ENCODE measurements at places on chromosomes 16 and 17.

DNA sequence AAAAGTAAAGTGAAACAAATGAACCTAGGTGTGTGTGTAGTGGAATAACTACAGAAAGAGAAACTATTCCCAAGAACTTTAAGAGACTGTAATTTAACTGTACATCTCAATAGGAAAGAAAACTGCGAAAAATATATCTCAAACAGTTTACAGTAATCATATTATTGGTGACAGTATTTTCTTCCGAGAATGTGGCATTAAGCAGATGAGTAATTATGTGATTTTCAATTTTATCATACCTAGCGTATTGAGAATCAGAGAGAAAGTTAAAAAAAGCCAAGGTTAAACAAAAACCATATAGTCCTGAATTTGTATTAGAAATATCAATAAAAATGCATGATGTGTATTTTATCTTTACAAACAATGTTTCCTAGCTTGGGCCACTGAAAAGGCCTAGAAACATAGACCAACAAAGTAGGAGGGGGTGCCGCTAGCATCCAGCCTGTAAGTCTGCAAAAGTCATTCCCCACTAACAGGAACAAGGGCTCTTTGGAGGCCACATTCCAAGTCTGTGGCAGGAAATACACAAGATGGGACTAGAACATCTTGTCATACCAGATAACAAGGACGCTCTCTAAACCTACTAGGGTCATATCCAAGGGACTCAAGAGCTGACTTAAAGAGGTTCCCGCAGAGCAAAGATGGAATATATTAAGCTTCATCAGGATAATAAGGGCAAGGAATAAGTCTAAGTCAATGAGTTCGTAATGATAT is 20.5 kb downstream of the RNF157 start:
- H3K4me3 ChIP-seq: no peak overlapping the region
- no peak overlapping the region for H3K27ac ChIP-seq
- no peaks in the 10 kb centered on the region for H3K4me1 ChIP-seq
- no peaks in the 10 kb centered on the region for H3K36me3 ChIP-seq

DNA sequence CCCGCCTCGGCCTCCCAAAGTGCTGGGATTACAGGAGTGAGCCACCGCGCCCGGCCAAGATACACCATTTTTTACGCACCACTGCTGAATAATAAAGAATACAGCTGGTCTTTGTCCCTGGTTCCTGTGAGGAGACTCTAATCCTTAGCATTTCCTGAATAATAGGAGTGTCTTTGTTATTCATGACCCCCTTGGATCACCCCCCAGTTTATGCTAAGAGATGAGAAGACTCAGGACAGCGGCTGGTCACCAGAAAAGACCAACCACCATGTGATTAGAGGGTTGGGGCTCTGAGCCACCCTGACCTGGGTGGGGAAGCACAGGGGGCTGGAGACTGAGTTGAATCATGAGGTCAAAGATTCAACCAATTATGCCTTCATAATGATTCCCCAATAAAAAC is 17.3 kb downstream of the PHLPP2 start:
- H3K4me3 ChIP-seq: no peak overlapping the region
- peaks cover 23% of the 10 kb centered on the region for H3K4me1 ChIP-seq
- DNase-seq: no peak
- no peak overlapping the region for H3K27ac ChIP-seq
- H3K27me3 ChIP-seq: no peaks in the 10 kb centered on the region

GRCh38 chr16:71709229-71709781 is 15.2 kb downstream of the PHLPP2 start:
- H3K27ac ChIP-seq: peak overlapping the region; percentile 34
- H3K4me3 ChIP-seq: no peak overlapping the region
- peaks cover 25% of the 10 kb centered on the region for H3K4me1 ChIP-seq
- H3K36me3 ChIP-seq: peaks cover 4% of the 10 kb centered on the region
- no peaks in the 10 kb centered on the region for H3K27me3 ChIP-seq

DNA sequence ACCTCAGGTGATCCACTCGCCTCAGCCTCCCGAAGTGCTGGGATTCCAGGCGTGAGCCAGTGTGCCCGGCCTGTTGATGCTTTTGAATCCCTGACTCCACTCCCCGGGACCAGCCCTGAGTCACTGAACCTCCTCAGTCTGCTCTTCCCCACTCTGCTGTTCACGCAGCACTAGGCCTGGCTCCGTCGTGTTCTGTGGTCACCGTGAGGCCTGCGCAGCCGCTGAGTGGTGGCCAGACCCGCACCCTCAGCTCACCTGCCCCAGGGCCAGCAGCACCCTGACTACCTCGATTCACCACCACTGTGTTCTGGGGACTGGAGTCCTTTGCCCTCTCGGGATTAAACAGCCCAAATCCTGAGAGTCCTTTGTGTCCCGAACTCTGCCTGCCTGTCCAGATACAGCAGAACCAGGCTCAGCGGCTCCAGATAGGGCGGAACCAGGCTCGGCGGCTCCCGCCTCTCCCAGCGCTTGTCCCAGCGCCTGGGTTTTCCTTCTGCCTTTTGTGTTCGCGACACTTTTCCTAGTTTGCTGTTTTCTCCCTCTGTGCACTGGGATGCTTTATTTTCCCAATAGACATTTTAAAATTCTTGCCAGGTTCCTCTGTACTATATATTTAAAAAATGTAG is 58.6 kb upstream of the ENDOV start:
- no peak overlapping the region for H3K27ac ChIP-seq
- H3K36me3 ChIP-seq: peaks cover 28% of the 10 kb centered on the region
- H3K27me3 ChIP-seq: no peaks in the 10 kb centered on the region
- no peaks in the 10 kb centered on the region for H3K4me1 ChIP-seq
- no peak overlapping the region for H3K4me3 ChIP-seq

DNA sequence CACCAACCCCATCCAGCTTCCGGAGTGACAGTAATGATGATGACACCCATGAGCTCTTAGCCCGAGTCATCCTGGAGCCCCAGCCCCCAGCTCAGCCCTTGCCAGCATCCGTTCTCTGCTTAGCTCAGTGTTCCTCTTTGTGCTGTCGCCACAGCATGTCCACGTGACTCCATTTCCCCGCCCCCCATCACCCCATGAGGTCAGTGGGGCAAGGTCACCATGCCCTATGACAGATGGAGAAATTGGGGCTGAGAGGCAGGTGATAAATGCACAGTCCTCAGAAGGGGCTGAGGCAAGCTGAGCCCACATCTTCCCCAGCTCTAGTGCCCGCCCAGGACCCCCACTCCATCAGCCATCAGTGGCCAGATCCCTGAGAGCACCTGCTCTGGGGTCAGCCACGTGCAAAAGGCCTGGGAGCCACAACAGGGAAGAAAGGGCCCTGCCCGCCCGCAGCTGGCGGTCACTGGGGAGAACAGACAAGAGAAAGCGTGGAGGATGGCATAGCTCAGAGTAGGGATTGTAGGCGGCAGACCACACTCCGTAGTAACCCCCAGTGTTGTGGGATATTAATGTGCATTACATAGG is 17.1 kb downstream of the ITGB4 start:
- H3K4me1 ChIP-seq: no peaks in the 10 kb centered on the region
- no peaks in the 10 kb centered on the region for H3K27me3 ChIP-seq
- no peak overlapping the region for H3K4me3 ChIP-seq
- DNase-seq: no peak
- no peak overlapping the region for H3K27ac ChIP-seq

DNA sequence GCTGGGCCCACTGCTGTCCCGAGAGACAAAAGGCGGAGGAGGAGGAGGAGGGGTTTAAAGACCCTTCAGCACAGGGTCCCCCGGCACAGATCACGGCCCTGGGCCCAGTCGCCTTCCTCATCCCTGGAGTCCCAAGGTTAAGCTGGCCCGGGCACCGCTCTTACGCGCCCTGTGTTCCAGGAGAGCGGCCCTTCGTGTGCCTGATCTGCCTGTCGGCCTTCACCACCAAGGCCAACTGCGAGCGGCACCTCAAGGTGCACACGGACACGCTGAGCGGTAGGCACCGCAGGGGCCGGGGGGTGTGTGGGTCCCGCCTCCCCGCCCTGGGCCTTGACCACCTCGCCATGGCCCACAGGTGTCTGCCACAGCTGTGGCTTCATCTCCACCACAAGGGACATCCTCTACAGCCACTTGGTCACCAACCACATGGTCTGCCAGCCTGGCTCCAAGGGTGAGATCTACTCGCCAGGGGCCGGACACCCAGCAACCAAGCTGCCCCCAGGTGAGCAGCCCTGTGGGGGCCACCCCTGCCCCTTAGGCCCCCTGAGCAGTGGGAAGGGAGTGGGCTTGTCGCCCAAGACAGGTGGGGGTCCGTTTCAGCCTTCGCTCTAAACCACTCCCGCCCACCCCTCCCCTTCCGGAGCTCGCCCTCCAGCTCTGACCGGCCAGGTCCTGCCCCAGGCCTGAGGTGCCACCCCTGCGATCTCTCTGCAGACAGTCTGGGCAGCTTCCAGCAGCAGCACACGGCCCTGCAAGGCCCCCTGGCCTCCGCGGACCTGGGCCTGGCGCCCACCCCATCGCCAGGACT is 37.6 kb upstream of the ZC3H18 start:
- H3K4me1 ChIP-seq: no peaks in the 10 kb centered on the region
- H3K4me3 ChIP-seq: no peak overlapping the region
- DNase-seq: no peak
- H3K27ac ChIP-seq: no peak overlapping the region

- no peaks in the 10 kb centered on the region for H3K27me3 ChIP-seq
- no peak overlapping the region for H3K27ac ChIP-seq
- H3K36me3 ChIP-seq: no peaks in the 10 kb centered on the region
- peaks cover 38% of the 10 kb centered on the region for H3K4me1 ChIP-seq
- no peak for DNase-seq
Measured at GRCh38 chr17:76548378-76549214, 8.8 kb downstream of the PRCD start.

GRCh38 chr17:38508954-38509771 is 80.9 kb downstream of the ARHGAP23 start:
- no peaks in the 10 kb centered on the region for H3K36me3 ChIP-seq
- H3K27me3 ChIP-seq: no peaks in the 10 kb centered on the region
- peaks cover 12% of the 10 kb centered on the region for H3K4me1 ChIP-seq
- DNase-seq: peak; percentile 62
- peak overlapping the region; percentile 60 for H3K27ac ChIP-seq

GRCh38 chr16:71242036-71242435 is 11.5 kb upstream of the HYDIN start:
- no peak overlapping the region for H3K4me3 ChIP-seq
- DNase-seq: no peak
- H3K27ac ChIP-seq: no peak overlapping the region
- no peaks in the 10 kb centered on the region for H3K36me3 ChIP-seq

GRCh38 chr16:86594721-86595120 is 16.4 kb downstream of the FOXL1 start:
- DNase-seq: no peak
- no peaks in the 10 kb centered on the region for H3K36me3 ChIP-seq
- H3K27me3 ChIP-seq: no peaks in the 10 kb centered on the region
- no peak overlapping the region for H3K27ac ChIP-seq
- peaks cover 8% of the 10 kb centered on the region for H3K4me1 ChIP-seq

GRCh38 chr17:540631-541030 is 174.0 kb downstream of the VPS53 start:
- no peaks in the 10 kb centered on the region for H3K27me3 ChIP-seq
- no peaks in the 10 kb centered on the region for H3K36me3 ChIP-seq
- H3K4me3 ChIP-seq: no peak overlapping the region

DNA sequence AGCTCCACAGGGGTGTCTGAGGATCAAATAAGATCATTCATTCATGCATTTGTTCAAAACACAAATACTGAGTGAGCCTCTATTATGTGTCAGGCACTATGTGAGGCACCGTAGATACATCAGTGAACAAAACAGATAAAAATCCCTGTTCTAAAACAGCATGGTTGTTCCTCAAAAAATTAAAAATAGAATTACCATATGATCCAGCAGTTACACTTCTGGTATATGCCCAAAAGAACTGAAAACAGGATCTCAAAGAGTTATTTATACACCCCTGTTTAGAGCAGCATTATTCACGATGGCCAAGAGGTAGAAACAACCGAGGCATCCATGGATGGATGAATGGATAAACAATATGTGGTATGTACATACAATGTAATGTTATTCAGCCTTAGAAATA is 15.4 kb downstream of the PIPOX start:
- H3K27me3 ChIP-seq: no peaks in the 10 kb centered on the region
- H3K36me3 ChIP-seq: no peaks in the 10 kb centered on the region
- no peak for DNase-seq
- no peaks in the 10 kb centered on the region for H3K4me1 ChIP-seq
- no peak overlapping the region for H3K27ac ChIP-seq

- H3K4me3 ChIP-seq: peak overlapping the region; percentile 90
- H3K27me3 ChIP-seq: no peaks in the 10 kb centered on the region
- peak overlapping the region; percentile 93 for H3K27ac ChIP-seq
- DNase-seq: no peak
Measured at GRCh38 chr16:18800775-18801144, 589 bp downstream of the ARL6IP1 start.

DNA sequence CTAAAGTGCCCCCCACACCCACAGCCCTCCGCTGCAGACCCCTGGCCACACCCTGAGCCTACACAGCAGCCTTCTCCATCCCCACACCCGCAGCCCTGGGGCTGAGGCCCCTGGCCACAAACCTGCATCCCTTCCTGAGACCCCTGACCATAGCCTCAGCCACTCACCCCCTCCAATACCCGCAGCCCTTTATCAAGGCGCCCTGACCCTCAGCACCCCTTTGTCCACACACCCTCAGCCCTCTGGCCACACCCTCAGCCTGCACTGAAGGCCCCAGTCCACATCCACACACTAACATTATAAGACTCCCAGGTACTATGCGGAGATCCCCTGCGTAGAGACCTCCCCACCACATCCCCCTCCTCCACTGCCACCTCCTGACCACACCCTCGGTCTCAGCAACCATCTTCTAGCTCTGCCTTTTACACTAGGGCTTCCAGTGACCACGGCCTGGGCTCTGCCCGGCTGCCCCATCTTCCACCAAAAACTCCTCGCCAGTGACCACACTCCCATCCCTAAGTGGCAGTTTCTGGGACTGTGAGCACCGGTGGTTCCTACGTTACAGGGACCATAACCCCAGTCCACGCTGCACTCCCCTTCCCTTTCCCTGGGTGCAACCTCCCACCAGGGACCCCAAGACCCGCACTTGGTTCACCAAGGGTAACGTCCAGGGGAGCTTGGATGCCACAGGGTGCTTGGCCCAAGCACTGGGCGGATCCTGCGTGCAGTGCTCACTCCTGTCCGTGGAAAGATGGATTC is 818 bp downstream of the TPPP3 start:
- H3K36me3 ChIP-seq: no peaks in the 10 kb centered on the region
- H3K27me3 ChIP-seq: no peaks in the 10 kb centered on the region
- no peak for DNase-seq
- no peaks in the 10 kb centered on the region for H3K4me1 ChIP-seq
- peak overlapping the region; percentile 22 for H3K4me3 ChIP-seq

DNA sequence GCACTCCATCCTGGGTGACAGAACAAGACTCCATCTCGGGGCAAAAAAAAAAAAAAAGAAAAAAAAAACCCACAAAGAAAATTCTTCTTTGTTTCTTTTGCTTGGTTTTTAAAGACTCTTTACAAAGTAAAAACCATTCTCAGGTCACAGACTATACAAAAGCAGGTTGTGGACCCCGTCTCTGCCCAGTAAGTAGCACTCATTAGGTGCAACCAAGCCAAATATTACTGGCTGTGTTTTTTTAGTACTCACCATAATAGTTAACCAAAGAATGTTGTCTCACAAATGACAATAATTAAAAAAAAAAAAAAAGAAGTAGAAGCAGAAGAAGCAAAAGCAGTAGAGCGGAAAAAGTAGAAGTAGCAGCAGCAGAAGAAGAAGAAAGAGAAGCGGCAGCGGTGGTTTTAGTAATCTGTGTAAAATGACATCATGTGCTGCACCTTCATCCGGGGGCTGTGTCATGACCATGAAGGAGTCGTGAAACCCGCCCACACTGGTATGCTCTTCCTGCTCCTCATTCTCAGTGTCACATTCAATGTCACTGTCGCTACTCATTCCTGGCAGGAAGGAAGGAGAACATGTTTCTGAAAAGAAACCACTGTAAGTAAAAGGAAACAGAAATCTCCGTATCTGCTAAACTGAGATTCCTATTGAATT is 105.4 kb downstream of the TRIM37 start:
- no peak for DNase-seq
- H3K36me3 ChIP-seq: peaks cover 7% of the 10 kb centered on the region
- no peak overlapping the region for H3K27ac ChIP-seq
- H3K4me3 ChIP-seq: no peak overlapping the region
- H3K27me3 ChIP-seq: no peaks in the 10 kb centered on the region
- no peaks in the 10 kb centered on the region for H3K4me1 ChIP-seq

All from Panc1 (cell line).